ENCODE measurements at places on chromosomes 4 and X.

GRCh38 chr4:89562746-89563145 is 255.1 kb upstream of the GPRIN3 start:
- no peak for DNase-seq

DNA sequence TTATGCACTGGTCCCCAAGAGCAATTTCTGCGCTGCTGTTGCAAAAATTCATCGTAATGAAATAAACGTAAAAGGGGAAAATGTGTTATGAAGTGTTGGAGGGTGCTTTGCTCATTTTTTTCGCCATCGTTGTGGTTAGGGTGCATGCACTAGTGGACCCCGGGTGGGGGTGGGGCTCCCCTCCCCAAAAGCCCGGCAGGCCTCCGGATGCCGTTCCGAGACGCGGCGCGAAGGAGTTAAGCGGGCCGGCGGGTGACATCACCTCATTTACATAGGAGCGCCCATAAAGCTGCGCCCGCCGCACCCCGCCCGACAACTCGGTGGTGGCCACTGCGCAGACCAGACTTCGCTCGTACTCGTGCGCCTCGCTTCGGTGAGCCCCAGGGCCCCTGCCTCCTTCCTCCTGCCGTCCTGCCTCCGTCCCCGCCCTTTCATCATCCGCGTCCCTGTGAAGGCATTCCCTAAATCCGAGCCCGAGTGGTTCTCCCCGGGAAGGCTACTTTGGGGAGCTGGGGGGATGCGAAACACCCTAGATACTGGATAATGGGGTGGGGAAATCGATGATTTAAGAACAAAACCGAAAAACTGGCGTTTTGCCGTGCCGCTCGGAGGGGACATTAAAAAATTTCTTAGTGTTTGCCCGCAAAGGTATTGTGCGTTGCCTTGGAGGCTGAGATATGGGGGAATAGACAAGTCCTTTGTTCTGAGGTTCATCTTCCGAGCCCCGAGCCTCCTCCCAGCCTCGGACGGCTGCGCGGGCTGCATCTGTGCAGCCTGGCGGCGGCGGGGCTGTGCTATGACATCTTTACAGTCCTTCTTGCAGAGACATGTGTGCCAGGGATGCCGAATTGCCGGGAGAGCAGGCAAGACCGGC is at the start of gene TMSB4X:
Gene TMSB4X (plus strand): TSS at position 315 of the 874 bp plus-strand sequence.
- DNase-seq, result peak; percentile 75

DNA sequence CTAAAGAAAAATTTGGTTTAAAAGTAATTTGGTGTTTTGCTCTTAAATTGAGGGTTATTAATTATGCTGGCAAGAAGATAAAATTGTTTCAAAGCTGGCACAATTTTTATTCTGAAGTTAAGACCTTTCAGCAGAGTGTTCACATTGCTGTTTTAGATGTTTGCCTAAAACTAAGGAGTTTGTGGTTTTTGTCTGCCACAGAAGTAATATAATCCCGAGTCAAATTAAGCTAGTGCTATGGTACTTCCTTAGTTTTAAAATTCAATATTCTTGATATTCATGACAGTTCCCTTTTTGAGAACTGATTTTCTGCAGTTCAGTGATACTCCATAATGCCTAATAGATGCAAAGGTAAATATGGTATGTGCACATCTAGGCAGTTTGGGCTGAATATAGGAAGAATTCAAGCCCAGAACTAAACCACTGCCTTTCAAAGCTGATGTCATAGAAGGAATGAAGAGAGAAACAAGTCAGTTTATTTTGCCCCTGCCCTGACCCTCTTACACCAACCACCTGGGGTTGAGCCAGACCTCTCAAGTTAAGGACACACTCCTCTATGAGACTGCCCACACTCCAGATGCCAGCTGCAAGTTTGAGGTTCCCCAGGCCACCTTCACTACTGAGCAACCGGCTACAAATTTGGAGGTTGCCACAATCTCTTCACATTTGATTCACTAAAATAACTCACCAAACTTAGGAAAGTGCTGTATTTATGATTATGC is 32.1 kb upstream of the VEGFC start:
- no peak for DNase-seq

DNA sequence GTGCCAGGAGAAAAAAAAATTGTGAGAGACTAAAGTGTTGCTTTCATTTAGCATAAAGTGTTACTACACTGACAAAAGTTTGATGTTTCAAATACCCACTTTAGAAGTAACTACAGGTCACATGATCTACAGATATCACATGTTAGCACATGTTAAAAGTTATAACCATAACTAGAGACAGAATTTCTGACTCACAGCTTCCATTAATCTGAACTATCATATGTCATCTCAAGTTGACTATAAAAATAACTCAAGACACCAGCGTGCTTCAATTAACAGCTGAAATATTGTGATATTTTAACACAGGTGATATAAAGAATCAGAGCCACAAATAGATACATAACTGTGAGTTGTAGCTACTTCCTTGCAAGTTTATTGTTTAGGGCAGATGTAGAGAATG is 591.5 kb upstream of the PITX2 start:
- DNase-seq, result no peak

GRCh38 chr4:54872261-54872660 is 214.5 kb downstream of the KIT start:
- DNase-seq, result no peak

DNA sequence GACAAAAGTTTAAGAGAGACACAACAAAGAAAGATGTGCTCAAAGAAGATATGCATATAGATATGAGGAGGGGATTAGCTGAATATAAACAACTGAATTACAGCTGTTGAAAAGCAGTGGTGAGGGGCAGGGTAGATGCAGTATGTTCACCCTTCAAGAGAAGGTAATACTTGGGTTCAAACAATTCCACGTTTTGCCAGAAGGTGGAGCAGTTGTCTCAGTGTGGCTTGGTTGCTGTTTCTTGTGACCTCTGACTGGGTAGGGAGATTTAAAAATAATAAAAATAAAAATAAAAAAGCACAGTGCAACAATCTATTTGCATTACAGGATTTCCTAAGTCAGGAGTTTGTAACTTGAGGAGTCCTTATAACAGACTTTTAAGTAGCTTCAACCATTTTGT is 23.3 kb downstream of the PHOX2B start:
- no peak for DNase-seq

GRCh38 chr4:73237044-73237443 is 21.6 kb downstream of the ANKRD17 start:
- DNase-seq, result no peak

GRCh38 chr4:78764498-78764961 is 11.6 kb upstream of the BMP2K start:
- DNase-seq, result no peak

DNA sequence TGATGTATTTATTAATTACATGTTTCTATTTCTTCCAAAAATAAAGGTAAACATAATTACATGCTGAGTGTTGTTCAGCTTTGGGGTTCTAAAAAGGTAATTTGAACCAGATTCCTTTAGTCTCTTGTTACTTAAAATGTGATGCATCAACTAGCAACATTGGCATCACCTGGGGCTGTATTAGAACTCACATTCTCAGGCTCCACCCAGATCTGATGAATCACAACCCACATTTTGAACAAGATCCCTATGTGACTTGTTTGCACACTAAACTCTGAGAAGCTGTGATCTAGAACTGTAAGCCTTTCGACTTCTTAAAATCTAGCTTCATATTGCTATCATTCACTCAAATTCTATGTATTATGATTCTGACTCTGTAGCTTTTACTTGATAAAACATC is 23.0 kb upstream of the HS3ST1 start:
- DNase-seq, result no peak

DNA sequence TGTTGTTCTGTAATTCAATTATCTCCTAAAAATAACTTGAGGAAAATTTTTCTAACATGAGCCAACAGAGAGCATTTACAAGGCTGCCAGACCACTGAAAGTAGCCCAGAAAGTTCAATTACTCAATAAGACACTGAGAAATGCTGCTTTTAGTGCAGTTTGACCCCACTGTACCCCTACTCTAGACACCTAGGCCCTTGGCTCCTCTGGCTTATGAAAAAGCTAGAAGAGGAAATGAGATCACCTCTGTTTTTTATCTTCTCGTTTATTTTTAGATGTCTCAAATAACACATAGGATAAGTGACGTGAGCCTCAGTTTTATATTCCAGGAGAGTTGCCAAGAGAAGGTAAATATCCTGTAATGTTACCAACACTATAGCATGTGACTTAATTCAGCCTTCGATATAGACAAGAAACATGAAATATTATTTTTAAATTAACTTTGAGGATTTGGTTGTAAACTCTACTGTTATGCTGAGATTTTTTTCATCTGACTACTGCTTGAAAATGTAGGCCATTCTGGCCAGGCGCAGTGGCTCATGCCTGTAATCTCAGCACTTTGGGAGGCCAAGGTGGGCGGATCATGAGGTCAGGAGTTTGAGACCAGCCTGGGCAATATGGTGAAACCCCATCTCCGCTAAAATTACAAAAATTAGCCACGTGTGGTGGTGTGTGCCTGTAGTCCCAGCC is 24.4 kb downstream of the TNIP3 start:
- DNase-seq, result no peak

DNA sequence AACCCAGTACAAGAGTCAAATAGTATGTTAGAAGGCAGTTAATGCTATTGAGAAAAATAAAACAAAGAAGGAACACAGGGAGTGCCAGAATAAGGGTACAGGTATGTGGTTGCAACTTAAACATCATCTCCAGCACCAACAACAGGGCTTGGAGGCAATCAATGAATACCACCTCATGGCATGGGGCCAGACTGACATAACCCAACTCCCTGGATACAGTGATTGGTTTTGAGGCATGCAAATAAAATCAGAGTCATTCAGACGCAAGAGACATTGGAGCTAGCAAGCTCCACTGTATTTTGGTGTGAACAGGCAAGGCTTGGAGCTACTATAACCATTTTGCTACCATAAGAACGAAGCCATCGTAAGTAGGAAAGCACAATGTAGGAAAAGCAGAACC is 56.7 kb downstream of the PPP3CA start:
- no peak for DNase-seq

GRCh38 chr4:98352940-98353339 is 91.8 kb downstream of the RAP1GDS1 start:
- no peak for DNase-seq

- DNase-seq, result no peak
Observed at GRCh38 chr4:167826281-167826680, 266.1 kb upstream of the ANXA10 start.

DNA sequence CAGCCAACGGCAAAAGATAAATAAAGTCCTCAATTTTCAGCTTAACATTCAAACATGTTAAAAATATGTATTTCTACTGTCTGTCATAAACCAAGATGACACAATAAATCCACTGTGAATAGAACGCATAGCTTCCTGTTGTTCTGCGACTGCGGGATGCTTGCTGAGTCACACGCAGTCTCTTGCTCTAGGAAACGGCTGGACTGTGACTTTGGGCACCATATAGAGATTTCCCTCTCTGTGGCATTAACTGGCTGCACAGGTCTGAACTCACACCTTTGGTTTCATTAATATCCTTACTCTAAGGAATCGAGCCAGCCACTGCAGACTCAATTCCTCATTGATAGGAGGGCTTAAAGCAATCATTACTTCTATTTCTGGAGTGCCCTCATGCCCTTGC is 8.4 kb downstream of the BEND4 start:
- no peak for DNase-seq

- no peak for DNase-seq
Observed at GRCh38 chr4:133483600-133484246, 334.6 kb downstream of the PCDH10 start.

DNA sequence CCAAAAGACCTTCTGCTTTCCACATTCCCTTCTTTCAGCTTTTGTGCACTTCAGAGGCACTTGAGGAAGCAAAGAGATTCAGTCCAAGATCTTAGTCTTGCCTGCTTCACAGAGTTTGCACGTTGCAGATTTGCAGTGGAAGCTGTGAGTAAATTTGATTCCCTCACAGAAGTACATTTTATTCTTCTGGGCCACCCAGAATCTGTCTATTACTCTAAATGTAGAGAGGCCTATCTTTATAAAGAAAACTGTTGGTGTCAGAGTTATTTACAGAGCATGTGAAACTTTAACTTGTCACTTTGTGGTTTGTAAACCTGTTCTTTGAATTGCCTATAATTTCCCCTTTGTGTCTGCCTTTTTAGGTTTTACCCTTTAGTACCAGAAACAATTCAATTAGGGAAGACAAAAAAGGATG is 15.5 kb downstream of the SPRY1 start:
- DNase-seq, result peak; percentile 68

GRCh38 chrX:153580700-153581386 is 18.1 kb downstream of the CCNQ start:
- DNase-seq, result no peak

- DNase-seq, result no peak
Observed at GRCh38 chr4:118797558-118798142, 38.3 kb downstream of the SEC24D start.

GRCh38 chr4:137536789-137537561 is 4.7 kb upstream of the PCDH18 start:
- DNase-seq, result no peak

DNA sequence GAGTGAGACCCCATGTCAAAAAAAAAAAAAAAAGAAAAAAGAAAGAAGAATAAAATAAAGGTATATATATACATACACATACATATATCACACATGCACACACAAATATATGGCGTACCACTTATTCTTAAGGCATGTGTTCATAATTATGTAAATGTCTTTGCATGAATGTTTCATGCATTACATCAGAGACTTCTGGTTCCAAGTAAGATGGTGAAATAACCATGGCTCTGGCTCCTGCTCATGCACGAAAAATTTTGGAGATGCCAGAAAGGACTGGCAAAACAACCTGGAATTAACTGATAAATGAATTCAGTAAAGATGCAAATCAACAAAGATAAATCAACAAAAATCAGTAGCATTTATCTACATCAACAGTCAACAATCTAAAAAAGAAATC is 19.7 kb upstream of the FHIP1A start:
- DNase-seq, result no peak

GRCh38 chr4:185201977-185202962 is 1.5 kb downstream of the CFAP97 start:
- DNase-seq, result peak; percentile 31

GRCh38 chr4:141713185-141713584 is 76.8 kb downstream of the IL15 start:
- DNase-seq, result no peak

DNA sequence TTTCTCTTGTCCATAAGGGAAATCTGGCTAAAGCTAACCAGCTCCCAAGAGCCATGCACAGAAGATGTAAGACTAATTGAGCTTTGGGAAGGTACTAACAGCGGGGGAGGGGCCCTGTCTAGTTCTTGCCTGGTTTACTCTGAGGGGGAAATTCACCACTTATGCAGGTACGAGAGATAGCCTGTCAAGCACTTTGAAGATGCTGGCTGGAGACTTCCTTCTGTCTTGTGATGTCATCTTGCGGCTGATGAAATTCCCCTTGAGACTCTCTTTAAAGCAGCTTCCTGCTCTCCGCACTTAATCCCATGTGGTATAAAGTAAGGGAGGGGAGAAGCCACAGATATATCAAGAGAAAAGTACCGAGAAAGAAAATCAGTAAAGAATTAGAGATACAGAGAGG is 345.3 kb downstream of the MAPK10 start:
- DNase-seq, result no peak

- DNase-seq, result no peak
Observed at GRCh38 chr4:155805016-155805415, 46.2 kb downstream of the GUCY1B1 start.

- DNase-seq, result no peak
Observed at GRCh38 chrX:136021160-136021559, 35.9 kb downstream of the SLC9A6 start.

- no peak for DNase-seq
Observed at GRCh38 chrX:136856050-136856449, 24.5 kb downstream of the RBMX start.

- DNase-seq, result peak; percentile 24
Observed at GRCh38 chr4:10108818-10109783, 7.5 kb downstream of the WDR1 start.
